Cortex of kidney (tissue), 1 donor: ENCODE measurements at places on chromosomes 11 and 22.

GRCh38 chr22:32584650-32585049 is 110.0 kb downstream of the FBXO7 start:
- no peak for DNase-seq

DNA sequence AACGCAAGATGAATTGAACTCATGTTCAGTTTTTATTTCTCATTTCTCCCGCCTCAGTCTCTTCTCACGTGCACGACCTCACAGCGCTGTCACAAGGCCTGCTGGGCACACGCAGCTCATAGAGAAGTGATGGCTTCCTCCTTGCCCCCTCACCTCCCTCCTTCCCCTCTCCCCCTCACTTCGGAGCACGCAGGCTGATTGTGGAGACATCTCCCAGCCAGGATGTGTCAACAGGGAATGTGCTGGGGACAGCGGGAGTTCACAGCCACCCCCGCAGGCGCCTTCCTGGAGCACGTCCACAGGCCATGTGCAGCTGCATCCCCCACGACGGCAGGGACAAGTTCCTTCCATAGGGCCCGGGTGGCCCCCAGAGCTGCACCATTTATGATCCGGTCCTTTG is 29.1 kb upstream of the KRTAP5-6 start:
- no peak for DNase-seq

- DNase-seq, result no peak
Observed at GRCh38 chr22:45151503-45151902, 12.2 kb upstream of the NUP50 start.

DNA sequence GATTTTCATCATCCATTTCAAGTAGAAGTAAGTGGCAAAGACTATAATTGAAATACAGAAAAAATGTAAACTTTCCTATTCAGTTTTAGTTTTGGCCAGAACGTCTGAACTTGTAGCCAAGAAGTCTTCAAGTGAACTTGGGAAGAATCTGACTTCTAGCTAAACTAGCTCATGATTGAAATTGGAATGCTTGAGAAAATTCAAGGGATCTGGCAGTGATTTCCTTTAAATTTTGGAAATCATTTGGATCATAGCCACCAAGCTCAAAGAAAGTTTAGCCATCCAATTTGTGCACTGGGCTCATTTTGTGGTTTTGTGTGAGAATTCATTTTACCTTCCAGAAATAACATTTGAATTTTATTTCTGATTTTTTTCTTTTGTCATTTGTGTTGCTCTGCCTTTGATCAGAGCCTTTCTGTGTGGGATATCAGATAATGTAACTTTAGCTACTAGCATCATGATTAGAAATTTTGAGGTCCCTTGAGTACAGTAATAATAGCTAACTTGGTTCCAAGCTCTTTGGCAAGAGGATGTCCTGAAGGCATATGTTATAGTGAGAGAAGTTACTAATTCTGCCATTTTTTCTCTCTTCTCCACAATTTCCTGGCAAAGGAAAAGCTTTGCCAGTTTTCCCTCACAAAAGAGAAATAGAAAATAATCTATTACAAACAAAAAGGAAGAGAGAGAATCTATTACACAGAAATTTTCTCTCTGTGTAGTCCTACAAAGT is 2123.7 kb upstream of the RAG2 start:
- DNase-seq, result no peak

GRCh38 chr22:42308892-42309468 is 38.5 kb upstream of the TCF20 start:
- no peak for DNase-seq

DNA sequence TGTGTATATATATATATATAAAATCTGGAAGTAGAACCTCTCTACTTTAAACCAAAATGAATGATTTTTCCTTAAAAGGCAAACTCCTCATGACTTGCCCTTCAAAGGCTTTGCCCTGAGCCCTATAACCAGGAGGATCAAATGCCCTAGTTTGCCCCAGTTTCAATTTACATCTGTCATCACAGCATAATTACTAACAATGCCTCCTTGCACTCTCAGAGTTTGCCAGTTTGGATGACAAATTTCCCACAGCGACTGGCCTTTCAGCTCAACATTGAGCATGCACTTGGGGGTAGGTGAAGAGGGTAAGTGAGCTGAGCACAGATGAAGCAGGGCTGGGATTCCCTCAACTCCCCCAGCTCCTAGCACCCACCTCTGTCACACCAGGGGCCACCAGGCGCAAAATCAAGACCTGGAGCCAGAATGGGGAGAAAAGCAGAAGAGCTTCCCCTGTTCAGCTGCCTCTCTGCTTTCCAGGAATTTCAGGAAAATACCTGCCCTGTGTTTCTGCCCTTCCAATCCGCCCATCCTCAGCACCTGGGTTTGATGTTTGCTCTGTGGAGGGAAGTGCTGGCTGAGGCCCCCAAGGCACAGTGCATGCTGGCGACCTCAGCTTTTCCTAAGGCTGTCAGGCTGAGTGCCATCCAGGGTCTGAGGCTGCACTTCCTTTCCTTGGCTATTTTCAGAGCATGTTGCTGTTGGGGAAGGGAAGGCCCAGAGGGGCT is 67.5 kb downstream of the ADAMTS15 start:
- DNase-seq, result no peak

- no peak for DNase-seq
Observed at GRCh38 chr22:35406443-35406842, 6.5 kb downstream of the MCM5 start.

GRCh38 chr22:44802956-44803355 is 50.6 kb downstream of the ARHGAP8 start:
- no peak for DNase-seq

- DNase-seq, result no peak
Observed at GRCh38 chr11:69497221-69497787, 15.8 kb downstream of the LINC01488 start.

- DNase-seq, result no peak
Observed at GRCh38 chr22:25131198-25131887, 68.3 kb upstream of the CRYBB3 start.

- DNase-seq, result no peak
Observed at GRCh38 chr11:77400775-77401449, 73.0 kb downstream of the PAK1 start.
